ENCODE measurements at places on chromosomes 7 and 10.
A peak's percentile ranks its signal among the peaks of the same experiment; 100 is the strongest.

DNA sequence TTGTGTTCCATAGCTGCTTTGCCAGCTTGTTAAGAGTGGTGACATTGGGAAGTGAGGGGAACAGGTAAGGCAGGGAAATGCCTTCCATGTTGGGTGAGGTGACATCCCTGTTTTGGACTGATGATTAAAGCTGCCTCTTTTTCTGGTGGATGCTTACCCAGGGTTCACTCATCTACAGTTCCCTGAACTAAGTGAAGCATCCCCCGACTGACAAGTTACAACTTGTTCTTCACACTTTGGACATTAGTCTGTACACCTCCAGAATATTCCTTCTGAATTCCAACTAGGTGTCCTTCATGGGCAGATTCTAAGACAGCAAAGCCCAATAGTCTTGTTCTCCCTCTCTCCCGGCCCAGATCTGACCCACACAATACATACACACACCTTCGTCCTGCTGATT is 63.4 kb downstream of the HDAC9 start:
- peak; percentile 12 for DNase-seq

DNA sequence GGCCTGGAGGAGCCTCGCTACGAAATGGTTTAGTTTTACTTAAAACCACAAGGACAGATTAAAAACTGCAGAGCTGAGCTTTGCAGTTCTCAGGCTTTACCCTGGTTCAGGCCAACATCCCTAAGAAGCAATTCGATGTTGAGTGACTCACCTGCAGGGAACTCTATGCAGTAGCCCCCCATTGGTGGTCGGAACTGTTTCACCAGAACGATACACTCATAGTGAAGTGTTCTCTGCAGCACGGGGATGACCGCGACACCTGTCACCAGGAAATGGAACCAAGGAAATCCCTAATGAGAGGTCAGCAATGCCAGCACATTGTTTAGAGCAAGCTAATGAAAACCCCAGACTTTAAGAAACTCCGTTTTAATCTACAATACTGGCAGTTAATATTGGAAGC is 18.0 kb downstream of the NUDT5 start:
- no peak for DNase-seq

DNA sequence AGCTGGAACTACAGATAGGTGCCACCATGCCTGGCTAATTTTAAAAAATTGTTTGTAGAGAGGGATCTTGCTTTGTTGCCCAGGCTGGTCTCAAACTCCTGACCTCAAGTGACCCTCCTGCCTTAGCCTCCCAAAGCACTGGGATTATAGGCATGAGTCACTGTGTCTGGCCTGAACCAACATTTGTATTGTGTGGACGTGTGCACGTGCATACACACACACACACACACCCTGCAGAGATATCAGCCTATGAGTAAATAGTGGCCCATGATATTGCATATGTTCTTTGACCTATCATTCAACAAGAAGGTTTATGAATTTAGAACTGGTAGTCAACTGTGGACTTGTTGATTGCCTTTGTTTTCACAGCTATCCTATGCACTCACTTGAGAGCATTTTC is 161.6 kb downstream of the BAMBI start:
- DNase-seq = no peak

DNA sequence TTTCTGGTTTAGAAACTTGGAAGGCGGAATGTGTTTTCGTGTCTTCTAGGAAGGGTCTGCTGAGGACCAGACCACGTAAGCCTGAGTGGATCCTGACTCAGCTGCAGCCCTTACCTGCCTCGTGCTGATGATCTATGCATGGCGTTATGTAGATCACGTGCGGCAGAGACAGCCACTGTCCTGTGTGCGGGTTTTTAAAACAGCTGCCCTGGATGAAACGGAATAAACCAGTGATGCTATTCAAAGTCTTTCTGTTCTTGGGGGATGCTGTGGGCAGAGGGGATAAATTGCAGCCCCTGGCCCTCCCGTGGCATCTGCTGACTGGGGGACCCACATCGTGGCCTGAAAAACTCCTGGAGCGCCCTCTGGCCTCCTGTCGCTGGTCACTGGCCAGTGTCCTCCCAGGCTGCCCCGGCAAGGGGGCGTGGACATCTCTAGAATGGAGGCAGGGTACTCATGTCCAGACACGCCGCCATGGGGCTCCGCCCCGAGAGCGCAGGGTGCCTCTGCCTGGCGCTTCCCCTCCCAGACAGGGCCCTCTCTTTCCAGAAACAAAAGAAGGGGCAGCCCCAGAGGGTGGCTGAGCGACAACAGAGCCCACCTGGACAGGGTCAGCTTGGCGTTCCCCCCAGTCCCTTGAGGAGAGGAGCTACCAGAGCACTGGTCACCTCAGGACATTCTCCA is 13.2 kb downstream of the ALKBH4 start:
- DNase-seq = peak; percentile 77

- DNase-seq = no peak
Observed at GRCh38 chr7:138900035-138900828, 81.0 kb downstream of the KIAA1549 start.

Measured in RWPE1 (cell line).